Sigmoid colon (tissue), 7 donors: ENCODE measurements at places on chromosomes 13 and 19. TPM values are rescaled to one million over a fixed set of nuclear protein-coding genes. Genes with fewer than 3 reads are reported as not detected.
A peak's percentile ranks its signal among the peaks of the same experiment; 100 is the strongest.

Gene SLC5A5
- total RNA-seq: not detected

Gene ZNF677
- total RNA-seq: 15.8 TPM

Gene DKKL1
- 1.8 TPM for total RNA-seq

Gene ZNF625
- 5.9 TPM for total RNA-seq

Gene PRR22
- not detected for total RNA-seq

Gene UQCRFS1
- 39.5 TPM for total RNA-seq

Gene DNASE2
- total RNA-seq: 45.1 TPM

DNA sequence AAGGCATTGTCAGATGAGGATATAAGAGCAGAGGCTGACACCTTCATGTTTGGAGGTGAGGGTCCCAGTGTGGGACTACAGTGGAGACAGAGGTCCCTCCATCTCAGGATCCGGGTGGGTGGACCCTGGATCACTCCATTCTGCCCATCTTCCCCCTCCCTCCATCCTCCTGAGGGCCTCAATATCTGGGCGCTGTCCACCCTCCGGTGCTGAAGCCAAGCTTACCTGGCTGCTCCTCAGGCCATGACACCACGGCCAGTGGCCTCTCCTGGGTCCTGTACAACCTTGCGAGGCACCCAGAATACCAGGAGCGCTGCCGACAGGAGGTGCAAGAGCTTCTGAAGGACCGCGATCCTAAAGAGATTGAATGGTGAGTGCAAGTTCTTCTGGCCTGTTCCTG is 11.9 kb downstream of the CYP4F12 start:
- DNase-seq: no peak
- no peak overlapping the region for H3K27ac ChIP-seq
- H3K27me3 ChIP-seq: no peaks in the 10 kb centered on the region

DNA sequence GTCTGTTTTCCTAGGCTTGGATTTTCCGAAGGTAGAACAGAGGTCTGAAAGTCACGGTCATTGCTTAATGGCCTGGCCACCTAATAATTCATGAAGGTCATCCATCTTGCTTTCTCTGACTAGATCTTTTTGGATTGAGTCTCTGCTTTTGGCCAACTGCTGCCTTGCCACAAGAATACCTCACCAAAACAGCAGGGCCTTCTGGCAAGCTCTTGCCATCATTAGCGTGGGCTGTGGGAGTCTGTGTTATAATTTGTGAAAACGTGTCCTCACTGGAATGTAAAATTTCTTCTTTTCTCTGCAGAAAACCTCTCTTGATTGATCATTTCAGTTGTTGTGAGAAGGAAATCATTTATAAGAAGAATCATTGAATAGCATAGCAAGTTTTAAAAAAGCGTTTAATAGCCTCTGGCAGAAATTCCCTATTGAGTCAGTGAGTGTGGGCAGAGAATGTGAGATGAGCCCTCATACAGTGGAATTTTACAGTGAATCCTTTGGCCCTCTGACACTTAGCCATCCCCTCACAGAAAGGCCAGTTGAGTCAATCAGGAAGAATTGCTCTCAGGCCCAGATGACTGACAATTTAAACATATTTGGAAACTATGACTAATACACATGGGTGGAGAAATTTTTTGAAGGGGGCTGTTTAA is 43.2 kb upstream of the ERICH6B start:
- H3K27me3 ChIP-seq: no peaks in the 10 kb centered on the region
- H3K36me3 ChIP-seq: no peaks in the 10 kb centered on the region
- no peak overlapping the region for H3K27ac ChIP-seq
- no peak for DNase-seq

DNA sequence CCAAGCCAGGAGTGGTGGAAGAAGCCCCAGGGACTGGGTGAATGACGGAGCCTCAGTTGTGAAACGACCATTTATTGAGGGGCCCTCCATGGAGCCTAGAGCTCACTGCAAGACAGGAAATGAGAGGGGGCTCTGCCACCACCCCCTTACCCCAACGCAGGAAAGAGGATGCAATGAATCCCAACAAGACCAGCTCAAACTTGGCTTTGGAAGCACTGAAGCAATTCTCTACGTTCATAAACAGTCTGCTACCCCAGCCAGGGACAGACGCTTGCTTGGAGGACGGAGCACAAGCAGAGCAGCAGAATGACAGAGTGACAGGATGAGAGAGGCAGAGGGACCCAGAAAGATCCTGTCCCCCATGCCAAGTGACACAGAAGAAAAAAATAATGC is 1.0 kb downstream of the PRKACA start:
- H3K4me1 ChIP-seq: peaks cover 74% of the 10 kb centered on the region
- DNase-seq: no peak
- H3K27ac ChIP-seq: peak overlapping the region; percentile 100
- no peaks in the 10 kb centered on the region for H3K27me3 ChIP-seq
- H3K4me3 ChIP-seq: peak overlapping the region; percentile 97

DNA sequence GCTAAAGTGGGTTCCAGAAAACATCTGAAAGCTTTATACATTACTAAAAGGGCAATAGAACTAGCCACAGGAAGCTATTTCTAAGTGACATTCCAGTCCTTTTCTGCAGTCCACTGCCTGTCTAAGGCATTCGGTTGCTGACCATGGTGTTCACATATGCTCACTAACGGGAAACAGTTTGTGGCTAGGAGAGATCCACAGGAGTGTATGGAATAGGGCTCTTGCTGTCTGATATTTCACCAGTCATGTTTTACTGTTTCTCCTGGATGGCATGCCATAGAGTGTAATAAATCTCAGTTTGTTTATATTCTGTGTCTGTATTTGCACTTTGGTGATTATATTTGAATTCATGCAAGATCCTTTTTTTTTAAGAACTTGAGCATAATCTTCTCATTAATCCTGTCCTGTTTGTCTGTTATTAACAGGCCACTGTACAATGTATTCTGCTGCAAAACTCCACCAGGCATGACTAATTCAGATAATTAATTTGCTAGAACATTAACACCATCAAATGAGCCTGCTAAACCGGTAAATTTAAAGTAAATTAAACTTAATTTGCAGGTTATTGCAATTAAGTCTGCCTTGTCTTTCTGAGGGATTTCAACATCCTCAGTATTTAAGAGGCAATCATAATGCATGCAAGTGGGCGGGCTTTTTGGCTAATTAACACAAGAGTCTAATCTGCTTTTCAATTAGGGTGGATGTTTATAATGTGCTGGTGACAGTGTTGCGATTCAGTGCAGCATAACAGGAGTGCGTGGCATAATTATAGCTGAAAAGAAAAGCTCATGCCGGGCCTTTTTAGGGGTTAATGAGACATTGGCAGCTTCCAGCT is 201.3 kb downstream of the POU4F1 start:
- no peaks in the 10 kb centered on the region for H3K27me3 ChIP-seq
- no peak overlapping the region for H3K4me3 ChIP-seq
- H3K27ac ChIP-seq: no peak overlapping the region
- no peaks in the 10 kb centered on the region for H3K4me1 ChIP-seq
- DNase-seq: no peak
- H3K36me3 ChIP-seq: no peaks in the 10 kb centered on the region

GRCh38 chr19:51096473-51097165 is 11.6 kb downstream of the CTU1 start:
- DNase-seq: no peak
- no peaks in the 10 kb centered on the region for H3K27me3 ChIP-seq
- peaks cover 24% of the 10 kb centered on the region for H3K4me1 ChIP-seq
- H3K4me3 ChIP-seq: no peak overlapping the region

DNA sequence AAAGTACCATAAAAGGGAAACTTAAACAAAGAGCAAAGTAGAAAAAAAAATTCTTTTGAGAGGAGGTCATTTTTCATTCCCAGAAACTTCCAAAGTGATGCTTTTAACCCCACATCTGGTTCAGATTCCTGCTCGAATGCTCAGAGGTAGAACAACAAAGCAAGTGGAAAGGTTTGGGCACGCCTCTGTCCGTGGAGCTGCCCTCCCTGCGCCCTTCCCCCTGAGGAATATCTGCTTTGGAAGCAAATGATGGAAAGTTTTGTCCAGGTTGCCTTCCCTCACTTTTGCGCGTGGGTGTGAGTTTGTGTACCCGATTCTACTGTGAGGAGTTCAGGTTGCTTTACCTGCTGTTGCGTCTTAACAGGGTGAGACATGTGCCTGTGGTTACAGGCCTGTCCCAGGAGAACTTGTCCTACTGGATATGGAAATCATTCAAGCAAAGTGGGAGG is 110.2 kb downstream of the KLF5 start:
- no peaks in the 10 kb centered on the region for H3K27me3 ChIP-seq
- H3K27ac ChIP-seq: no peak overlapping the region
- no peaks in the 10 kb centered on the region for H3K4me1 ChIP-seq

GRCh38 chr19:9881720-9882119 is 46.6 kb downstream of the PIN1 start:
- no peak overlapping the region for H3K4me3 ChIP-seq
- H3K4me1 ChIP-seq: no peaks in the 10 kb centered on the region
- no peaks in the 10 kb centered on the region for H3K27me3 ChIP-seq
- no peak overlapping the region for H3K27ac ChIP-seq
- no peaks in the 10 kb centered on the region for H3K36me3 ChIP-seq

DNA sequence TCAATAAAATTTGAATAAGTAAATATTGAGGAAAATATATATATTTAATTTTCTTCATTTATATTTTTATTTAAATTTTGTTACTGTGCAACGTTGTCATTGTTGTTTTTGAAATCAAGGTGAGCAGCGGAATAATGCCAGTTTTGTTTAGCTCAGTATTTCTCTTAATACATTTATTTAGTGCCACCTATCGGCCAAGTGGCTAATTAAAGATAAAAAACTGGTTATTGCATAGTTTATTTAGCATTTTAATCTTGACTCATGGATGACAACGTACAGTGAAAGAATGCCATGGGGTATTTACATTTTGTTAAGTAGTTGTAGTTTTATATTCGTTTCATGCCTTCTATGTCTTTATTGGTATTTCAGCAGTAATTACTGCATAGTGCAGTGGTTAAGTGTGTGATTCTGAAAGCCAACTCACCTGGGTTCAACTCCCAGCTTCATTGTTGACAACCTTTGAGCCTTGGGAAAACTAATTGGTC is 265.9 kb downstream of the MYO16 start:
- no peaks in the 10 kb centered on the region for H3K4me1 ChIP-seq
- no peak overlapping the region for H3K4me3 ChIP-seq
- H3K27ac ChIP-seq: no peak overlapping the region

DNA sequence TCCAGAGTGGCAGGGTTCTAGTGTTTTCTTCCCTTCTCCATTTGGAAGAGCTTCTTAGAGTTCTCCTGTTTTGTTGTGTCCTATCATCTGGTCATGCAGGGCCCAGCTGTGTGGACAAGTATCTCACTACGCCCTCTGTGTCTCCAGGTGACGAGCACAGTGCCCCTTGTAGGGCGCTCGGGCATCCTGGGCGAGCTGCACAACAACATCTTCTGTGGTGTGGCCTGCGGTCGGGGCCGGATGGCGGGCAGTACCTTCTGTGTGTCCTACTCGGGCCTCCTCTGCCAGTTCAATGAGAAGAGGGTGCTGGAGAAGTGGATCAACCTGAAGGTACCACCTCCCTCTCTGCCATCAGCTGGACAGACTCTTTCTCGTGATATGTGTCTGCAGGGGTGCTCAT is 13.0 kb downstream of the WDR62 start:
- H3K4me3 ChIP-seq: no peak overlapping the region
- H3K27me3 ChIP-seq: no peaks in the 10 kb centered on the region
- no peaks in the 10 kb centered on the region for H3K36me3 ChIP-seq
- H3K27ac ChIP-seq: no peak overlapping the region
- no peak for DNase-seq

GRCh38 chr13:112643759-112644459 is 45.9 kb upstream of the ATP11A start:
- no peak overlapping the region for H3K27ac ChIP-seq
- no peaks in the 10 kb centered on the region for H3K27me3 ChIP-seq
- H3K36me3 ChIP-seq: no peaks in the 10 kb centered on the region
- H3K4me3 ChIP-seq: no peak overlapping the region
- DNase-seq: no peak

DNA sequence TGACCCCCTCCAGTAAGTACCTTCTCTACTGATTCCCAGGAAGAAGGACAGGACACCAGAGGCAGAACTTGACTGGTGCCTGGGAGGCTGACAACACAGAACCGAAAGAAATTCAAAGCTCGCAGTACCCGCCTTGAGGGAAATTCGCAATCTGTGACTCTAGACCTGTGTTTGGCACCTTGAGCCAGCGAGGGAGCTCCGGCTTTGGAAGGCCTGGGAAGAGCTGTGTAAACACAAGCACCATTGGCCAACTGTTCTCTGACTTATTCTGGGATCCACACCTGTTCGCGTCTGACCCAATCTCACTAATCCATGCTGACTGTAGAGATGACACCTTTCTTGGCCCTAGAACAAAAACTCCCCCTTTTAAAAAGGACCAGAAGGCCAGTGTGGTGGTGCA is 50.7 kb downstream of the CEBPG start:
- no peaks in the 10 kb centered on the region for H3K36me3 ChIP-seq
- H3K4me1 ChIP-seq: no peaks in the 10 kb centered on the region
- no peak overlapping the region for H3K27ac ChIP-seq

GRCh38 chr19:38642176-38642575 is 5.3 kb upstream of the ACTN4 start:
- no peaks in the 10 kb centered on the region for H3K36me3 ChIP-seq
- H3K4me1 ChIP-seq: peaks cover 4% of the 10 kb centered on the region
- no peak overlapping the region for H3K27ac ChIP-seq
- no peaks in the 10 kb centered on the region for H3K27me3 ChIP-seq
- H3K4me3 ChIP-seq: no peak overlapping the region
- DNase-seq: no peak

DNA sequence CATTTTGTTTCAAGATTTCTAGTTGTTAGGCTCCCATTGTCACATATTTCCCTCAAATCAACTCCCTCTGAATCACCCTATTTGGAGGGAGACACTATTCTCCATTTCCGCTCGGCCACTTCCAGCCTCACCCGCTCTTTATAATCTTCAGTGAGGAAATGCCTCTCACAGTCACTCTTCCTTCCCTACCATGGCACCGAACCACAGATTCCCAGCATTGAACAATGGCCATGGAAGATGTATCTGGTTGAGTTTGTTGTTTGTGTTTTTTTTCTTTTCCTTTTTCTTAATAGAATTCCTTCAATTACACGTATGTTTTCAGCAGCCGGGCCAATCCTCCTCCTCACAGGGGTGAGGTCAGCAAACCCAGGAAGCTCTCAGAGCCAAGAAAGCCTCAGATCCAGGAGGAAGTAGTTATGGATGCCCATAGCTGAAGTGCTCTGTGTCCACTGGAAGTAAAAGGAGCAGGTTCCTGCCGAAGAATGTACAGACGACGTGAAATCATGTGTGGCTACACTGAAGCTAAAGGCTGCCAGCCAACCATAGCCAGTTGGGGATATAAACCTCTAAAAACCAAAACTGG is 472.1 kb downstream of the FOXO1 start:
- DNase-seq: no peak
- H3K4me1 ChIP-seq: peaks cover 52% of the 10 kb centered on the region
- H3K27ac ChIP-seq: peak overlapping the region; percentile 73
- no peaks in the 10 kb centered on the region for H3K27me3 ChIP-seq

GRCh38 chr19:36093687-36094086 is 17.3 kb upstream of the OVOL3 start:
- no peaks in the 10 kb centered on the region for H3K36me3 ChIP-seq
- no peaks in the 10 kb centered on the region for H3K27me3 ChIP-seq
- H3K4me3 ChIP-seq: no peak overlapping the region
- H3K27ac ChIP-seq: no peak overlapping the region
- no peaks in the 10 kb centered on the region for H3K4me1 ChIP-seq

- no peak overlapping the region for H3K4me3 ChIP-seq
Measured at GRCh38 chr13:95480791-95481780, 71.4 kb upstream of the CLDN10 start.
